DMS153 (cell line): ENCODE measurements at places on chromosomes 4 and X.
A peak's percentile ranks its signal among the peaks of the same experiment; 100 is the strongest.

GRCh38 chrX:140510306-140510676 lies 5.4 kb upstream of the SOX3 start:
- no peak for DNase-seq

- no peak for DNase-seq
Measured at GRCh38 chr4:11970754-11971153, 542.1 kb upstream of the HS3ST1 start.

DNA sequence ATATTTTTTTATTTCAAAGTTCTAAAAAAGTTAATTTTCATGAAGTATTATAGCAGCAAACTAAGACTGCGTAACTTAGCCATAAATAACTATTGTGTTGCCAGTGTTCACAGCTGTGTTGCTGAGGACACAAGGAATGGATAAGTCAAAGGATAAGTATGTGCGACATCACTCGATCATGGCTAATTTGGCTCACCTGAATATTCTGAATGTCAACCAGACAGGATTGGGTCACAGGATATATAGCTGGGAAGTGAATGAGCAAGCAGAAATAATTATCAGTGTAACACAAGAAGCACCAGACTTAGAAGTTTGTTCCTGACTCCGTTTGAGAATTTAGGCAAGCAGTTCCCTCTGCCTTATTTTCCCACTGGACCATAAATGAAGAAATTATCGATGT lies 33.9 kb downstream of the PRDM8 start:
- DNase-seq = no peak

DNA sequence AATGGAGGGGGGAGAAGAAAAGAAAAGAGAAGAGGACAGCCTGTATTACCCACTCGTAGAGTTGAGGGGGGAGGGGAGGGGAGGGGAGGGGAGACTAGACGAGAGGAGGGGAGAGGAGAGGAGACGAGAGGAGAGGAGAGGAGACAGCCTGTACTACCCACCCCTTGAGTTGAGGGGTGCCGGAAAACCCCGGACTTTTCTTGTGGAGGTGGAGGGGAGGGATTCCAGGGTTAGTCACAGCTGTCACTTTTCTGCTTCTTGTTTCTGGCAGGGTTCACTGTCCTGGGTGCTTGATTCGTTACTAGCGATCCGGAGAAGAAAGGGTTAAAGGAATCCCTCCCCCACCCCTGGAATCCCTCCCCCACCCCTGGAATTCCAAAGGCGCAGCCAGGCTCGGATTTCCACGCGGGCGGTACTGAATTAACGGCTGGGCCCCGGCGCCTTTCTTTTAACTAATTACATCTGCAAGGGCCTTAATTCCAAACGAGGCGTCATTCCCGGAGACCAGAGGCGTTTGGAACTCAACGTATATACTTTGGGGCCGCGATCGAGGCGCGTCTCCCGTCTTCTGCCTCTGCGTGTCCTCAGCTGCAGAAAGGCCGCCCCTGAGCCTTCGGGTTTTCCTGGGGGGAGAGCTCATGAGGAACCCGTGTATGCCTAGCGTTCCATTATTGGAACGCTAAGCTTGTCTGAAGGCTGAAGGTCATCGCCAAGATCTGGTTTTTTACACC lies 20.1 kb upstream of the CSF2RA start:
- no peak for DNase-seq

DNA sequence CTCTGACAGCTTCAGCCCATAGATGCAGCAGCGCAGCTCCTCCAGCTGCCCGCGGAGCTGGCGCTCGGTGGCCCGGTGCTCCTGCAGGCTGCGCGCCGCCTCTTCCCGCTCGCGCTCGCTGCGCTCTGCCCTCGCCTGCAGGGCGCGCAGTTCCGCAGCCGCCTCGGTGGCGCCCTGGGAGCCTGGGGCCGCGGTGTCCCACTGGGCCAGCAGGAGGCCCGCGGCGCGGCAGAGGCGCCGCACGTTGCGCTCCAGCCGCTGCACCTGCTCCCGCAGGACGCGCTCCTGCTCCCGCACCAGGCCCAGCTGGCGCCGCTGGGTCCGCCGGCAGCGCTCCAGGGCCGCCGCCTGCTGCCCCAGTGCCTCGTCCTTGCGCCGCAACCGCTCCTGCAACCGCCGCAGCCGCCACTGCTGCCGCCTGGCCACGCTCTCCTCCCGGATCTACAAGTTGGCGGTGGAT lies 10.1 kb downstream of the C4orf50 start:
- no peak for DNase-seq

GRCh38 chrX:15769300-15769954 lies 20.9 kb upstream of the ZRSR2 start:
- DNase-seq = no peak

- no peak for DNase-seq
Measured at GRCh38 chr4:43423276-43423675, 530.8 kb downstream of the GRXCR1 start.

DNA sequence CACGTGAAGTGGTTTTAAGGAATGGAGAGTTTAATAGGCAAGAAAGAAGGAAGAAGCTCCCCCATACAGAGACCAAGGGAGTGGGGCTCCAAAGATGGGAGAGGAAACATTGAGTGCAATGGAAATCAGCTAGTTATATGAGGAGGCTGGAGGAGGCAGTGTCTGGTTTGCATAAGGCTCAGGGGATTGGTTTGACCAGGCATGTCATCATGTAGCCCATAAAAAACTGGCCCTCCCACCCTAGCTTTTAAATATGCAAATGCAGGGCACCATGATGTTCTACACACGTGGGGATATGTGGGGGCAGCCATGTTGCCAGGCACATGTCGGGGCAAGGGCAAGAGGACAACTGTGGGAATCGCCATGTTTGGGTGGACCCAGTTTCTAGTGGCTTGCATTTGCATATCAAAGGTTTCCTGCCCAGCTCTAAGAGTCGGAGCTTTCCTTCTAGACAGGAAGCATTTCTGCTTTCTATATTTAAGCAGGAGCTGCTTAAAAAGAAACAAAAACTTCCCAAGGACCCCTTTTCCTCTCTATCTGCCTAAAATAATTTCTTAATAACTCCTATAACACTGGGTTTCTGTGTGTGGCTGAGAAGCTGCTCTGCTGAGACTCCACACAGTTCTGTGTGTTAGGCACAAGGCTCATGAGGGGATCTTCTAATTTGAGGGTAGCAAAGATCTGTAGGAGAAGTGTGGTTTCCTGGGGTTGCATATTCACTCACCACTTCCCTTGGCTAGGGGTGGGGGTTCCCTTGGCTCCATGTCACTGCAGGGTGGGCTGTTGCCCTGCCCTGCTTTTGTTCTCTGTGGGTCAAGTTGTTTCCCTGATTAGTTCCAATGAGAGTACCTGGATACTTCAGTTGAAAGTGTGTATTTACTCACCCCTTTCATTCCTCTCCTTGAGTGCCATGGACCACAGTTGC lies 113.5 kb downstream of the VSIG4 start:
- no peak for DNase-seq

GRCh38 chr4:126458993-126459392 lies 1144.2 kb downstream of the FAT4 start:
- no peak for DNase-seq

- DNase-seq = no peak
Measured at GRCh38 chr4:155107059-155107458, 101.4 kb upstream of the NPY2R start.

- DNase-seq = no peak
Measured at GRCh38 chr4:96504386-96504785, 664.5 kb downstream of the PDHA2 start.

GRCh38 chrX:100615005-100615404 lies 21.6 kb downstream of the TSPAN6 start:
- DNase-seq = no peak

DNA sequence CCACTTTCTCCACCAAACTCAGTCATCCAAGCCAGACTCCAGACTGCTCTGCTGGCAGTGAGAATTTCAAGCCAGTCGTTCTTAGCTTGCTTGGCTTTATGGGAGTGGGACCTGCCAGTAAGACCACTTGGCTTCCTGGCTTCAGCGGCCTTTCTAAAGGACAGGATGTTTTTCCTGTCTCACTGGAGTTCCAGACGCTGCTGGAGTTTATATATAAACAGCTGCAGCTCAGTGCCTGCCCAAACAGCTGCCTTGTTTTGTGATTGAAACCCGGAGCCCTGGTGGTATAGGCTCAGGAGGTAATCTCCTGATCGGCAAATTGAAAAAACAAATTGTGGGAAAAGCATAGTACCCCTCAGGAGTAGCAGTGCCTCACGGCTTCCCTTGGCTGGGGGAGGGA lies 1165.8 kb upstream of the ADGRL3 start:
- DNase-seq = peak; percentile 19

DNA sequence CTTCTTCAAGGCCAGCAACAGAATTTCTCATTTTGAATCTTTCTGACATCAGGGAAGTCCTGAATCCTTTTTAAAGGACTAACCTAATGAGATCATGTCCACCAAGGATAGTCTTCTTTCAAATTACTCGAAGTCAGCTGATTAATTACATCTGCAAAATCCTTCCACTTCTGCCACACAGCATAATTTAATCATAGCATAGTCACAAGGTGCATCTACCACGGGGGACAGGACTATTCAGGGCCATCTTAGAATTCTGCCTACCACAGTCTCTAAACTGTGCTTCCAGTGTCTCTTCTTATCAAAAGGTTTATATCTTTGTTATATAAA lies 53.7 kb downstream of the ATP10D start:
- no peak for DNase-seq

DNA sequence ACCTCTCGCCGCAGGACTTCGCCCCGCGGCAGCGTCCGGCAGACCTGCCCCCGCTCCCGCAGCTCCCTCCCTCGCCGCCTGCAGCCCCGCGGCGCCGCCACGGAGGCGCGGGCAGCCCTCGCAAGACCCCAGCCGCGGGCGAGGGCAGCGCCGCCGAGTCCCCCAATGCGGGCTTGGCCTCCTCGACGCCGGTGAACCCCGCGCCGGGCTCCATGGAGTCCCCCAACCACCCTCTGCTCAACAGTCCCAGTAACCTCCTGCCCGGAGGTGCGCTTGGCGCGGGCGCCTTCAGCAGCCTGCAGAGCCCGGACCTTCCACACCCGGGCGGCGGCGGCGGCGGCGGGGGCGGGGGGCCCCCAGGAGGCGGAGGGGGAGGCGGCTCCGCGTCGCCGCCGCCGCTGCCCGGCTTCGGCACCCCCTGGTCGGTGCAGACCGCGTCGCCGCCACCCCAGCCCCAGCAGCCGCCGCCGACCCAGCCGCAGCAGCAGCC lies 1.2 kb downstream of the CPEB2 start:
- DNase-seq = no peak

DNA sequence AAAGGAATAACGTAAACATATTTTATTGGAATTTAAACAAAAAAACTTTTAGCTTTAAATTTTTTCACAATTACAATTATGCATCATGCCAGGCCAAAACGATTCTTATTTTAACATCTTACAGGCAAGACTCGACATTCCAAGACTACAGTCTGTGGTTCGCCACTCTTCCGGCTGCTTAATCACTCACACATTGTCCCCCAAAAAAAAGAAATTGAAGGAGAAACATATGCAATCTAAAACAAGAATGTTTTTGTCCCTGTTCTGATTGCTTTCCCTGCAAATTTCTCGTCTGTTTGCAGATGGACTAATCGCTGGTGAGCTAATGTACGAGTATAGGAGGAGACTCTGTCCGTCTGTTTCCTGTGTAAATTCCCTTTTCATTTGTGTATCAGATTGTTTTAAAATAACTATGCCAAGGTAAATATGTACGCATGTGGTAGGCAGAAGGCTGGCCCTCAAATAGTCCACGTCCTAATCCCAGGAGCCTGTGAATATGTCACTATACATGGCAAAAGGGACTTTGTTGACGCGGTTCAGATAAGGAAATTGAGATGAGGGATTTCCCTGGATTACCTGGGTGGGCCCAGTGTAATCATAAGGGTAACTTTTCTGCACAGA lies 37.7 kb upstream of the MTNR1A start:
- no peak for DNase-seq

DNA sequence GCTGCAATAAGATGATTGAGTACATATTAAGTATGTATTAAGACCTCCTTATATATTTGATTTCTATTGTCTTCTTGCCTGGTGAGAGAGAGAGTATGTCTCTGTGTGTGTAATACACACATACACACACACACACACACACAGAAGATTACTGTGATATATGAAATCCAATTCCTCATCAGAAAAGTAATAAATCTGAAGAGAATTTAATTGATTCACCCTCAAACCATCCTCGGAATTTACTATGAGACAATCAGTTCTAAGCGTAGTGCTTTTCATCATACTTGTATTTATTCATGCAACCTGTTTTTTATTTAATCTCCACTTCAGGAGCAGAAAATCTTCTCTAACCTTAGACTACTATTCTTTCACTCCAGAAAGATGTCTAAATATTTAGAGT lies 62.3 kb upstream of the TLL1 start:
- no peak for DNase-seq

DNA sequence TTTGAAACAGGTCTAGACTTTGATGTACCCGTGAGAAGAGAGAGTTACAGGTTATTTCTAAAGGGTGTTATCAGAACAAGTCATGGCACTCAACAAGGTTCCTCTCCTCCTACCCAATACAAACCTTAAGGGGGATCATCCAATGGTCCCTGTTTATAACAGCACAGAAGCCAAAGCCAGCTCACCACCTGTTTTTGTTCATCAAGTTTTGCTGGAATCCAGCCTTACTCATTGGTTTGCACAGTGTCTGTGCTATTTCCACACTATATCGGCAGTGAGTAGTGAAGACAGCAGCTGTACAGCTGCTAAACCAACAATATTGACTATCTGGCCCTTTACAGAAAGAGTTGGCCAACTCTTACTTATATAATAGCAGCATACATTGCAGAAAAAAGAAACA lies 262.1 kb upstream of the STS start:
- DNase-seq = no peak

DNA sequence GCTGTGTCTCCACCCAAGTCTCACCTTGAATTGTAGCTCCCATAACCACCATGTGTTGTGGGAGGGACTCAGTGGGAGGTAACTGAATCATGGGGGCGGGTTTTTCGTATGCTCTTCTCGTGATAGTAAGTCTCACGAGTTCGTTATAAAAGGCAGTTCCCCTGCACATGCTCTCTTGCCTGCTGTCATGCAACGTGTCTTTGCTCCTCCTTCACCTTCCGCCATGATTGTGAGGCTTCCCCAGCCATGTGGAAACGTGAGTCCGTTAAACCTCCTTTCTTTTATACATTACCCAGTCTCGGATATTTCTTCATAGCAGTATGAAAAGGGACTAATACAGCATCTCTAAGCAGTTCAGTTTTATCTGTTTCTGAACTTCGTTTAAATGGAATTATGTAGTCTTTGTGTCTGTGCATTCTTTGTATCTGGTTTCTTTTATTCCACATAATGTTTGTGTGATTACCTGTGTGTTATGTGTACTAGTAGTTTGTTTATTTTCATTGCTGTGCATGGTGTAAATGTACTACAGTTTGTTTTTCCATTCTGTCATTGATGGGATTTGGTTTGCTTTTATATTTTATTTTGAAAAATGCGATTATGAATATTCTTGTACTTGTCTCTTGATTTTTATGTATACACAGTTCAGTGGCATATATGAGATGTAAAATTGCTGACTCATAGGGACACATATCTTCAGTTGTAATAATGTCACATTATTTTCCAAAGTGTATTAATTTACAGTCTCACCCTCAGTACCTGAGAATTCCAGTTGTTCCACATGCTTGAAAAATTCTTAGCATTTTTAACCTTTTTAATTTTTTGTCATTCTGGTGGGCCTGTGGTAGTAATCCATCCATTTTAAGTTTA lies 304.9 kb downstream of the GBA3 start:
- DNase-seq = no peak

- no peak for DNase-seq
Measured at GRCh38 chr4:86960557-86960961, 25.7 kb downstream of the AFF1 start.

- DNase-seq = no peak
Measured at GRCh38 chr4:20252656-20253282, 1.1 kb downstream of the SLIT2 start.

GRCh38 chr4:3598695-3599227 lies 66.5 kb upstream of the LRPAP1 start:
- no peak for DNase-seq
